ENCODE measurements at places on chromosomes 1 and 21.

GRCh38 chr1:218472885-218473284, 127.7 kb downstream of the TGFB2 start:
- DNase-seq = no peak

DNA sequence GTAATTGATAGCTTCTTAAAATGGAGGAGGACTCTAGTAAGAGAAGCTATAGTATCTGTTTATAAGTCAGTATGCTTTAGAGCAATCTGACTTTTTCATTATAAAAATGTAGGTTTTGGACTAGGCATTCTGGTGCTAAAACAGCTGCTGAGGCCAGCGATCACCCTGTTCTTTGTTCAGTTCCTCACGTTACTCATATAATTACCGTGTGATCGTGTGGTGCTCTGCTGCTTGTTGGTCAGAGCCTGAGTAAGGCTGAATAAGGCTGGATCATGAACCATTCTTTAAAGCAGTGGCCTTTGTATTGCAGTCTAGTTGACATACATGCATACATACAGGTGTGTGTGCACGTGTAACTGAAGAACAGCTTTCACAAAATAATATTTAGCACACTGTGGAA, 25.2 kb downstream of the CDC42 start:
- no peak for DNase-seq

DNA sequence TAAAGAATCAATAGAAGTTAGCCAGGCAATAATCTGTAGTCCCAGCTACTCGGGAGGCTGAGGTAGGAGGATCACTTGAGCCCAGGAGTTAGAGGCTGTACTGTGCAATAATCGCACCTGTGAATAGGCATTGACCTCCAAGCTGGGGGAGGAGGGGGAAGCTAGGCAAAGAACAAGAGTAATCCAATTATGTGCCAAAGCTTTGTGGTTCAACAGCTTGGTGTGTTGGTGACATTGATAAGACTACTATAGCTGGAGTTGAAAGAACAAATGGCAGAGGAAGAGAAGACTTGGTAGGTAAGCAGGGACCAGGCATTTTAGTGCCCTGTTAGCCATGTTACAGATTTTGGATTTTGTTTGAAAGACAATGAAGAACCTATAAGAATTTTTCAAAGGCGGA, 2.1 kb upstream of the TMCO2 start:
- no peak for DNase-seq

DNA sequence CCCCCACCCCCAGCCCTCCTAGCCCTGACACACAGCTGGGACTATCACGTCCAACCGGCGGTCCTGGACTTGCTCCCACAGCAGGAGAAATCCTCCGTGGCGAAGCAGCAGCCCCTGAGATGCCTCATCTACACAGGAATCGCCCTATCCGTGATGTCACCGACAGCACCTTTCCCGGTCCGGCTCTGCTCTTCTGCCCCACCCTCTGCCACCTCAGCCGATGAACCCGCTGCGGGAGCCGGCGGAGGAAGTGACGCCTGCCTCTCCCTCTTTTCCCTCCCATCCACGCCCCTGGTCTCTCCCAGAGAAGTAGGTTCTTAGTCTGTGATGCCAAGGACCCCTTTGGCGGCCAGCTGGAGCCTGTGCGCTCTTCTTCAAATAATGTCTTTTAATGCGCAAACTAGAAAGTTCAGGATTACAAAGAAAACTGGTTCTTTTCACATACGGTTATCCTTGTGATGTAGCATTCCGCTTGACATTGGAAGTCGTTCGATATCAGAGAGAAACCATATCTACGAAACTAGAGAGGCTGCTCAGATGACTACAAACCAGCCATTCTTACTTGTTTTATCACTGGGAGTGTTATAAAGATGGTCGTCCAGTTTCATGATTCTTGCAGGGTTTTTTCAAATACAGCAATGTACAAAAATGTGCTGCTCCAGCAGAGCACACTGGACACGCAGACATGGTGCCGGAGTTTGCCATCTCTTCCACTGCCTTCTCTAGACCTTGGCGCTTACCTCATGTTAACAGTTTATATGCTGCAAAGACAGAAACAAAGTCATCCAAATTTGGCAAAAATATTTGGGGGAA, 120.3 kb downstream of the PPIAL4G start:
- peak; percentile 39 for DNase-seq

GRCh38 chr1:226582966-226583365, 34.4 kb downstream of the STUM start:
- no peak for DNase-seq

DNA sequence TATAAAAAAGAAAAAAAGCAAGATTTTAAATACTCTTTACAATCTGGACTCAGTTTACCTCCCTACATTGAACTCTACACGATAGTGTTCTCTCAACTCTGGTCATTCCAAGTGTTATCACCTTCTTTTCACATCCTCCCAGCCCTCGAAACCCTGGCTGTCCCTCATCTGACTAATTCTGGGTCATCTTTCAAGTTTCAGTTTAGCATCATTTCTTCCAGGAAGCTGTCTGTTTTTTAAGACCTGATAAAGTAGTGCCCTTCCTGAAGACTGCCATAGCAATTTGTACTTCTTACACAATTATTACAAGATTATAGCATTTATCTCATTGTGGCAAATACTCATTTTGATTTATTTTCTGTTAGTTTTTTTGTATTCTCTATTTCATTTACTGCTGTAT, 1.2 kb downstream of the ALG14 start:
- no peak for DNase-seq

GRCh38 chr1:1162597-1163537, 10.8 kb upstream of the TTLL10 start:
- no peak for DNase-seq
